HFF-Myc (cell line): ENCODE measurements at places on chromosomes 3 and 15.

DNA sequence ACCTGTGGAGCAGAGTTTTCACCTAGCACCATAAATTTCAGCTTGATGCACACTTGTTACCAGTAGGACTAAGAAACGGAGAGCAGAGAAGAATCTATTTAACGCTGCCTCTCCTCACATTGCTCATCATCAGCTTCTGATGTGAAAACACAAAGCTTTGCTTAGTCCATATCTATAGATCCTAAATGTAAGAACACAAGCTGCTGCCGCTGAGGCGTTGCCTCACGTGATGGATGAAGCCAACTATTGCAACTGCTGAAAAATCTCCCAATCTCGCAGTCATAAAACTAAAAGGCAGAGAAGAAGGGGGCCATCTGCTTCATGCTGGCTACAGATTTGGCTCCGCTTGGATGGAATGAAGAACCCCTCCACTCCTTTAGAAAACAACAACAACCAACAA, 42.7 kb downstream of the CADPS start:
- no peak for DNase-seq

DNA sequence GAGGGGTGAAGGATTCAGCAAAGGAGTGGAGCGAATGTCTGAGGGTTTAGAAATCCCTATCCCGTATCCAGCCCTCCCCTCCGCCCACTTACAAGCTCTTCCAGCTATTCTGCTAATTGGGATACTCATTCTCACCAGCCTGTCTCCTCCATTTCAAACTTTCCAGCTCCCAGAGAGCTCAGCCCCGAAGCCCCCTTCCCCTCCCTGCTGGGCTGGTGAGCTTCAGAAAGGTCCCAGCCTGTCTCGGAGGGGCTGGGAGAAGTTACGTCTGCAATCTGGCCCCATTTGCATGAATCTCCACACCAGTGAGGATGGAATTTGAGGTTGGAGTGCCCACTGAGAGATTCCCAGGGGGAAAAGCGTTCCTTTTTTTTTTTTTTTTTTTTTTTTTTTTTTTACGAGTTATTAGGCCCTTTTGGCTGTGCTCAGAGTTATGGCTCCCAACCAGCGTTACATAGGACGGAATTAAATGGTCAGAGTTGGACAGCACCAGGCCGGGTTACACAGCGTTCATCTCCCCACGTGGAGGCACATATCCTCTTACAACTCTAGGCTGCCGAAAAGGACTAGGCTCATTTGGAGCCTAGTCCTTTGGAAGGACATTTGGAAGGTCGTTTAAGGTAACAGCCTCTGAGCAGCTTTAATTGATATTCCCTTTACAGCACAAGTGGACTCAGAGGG, 34.6 kb downstream of the FGD5 start:
- no peak for DNase-seq

DNA sequence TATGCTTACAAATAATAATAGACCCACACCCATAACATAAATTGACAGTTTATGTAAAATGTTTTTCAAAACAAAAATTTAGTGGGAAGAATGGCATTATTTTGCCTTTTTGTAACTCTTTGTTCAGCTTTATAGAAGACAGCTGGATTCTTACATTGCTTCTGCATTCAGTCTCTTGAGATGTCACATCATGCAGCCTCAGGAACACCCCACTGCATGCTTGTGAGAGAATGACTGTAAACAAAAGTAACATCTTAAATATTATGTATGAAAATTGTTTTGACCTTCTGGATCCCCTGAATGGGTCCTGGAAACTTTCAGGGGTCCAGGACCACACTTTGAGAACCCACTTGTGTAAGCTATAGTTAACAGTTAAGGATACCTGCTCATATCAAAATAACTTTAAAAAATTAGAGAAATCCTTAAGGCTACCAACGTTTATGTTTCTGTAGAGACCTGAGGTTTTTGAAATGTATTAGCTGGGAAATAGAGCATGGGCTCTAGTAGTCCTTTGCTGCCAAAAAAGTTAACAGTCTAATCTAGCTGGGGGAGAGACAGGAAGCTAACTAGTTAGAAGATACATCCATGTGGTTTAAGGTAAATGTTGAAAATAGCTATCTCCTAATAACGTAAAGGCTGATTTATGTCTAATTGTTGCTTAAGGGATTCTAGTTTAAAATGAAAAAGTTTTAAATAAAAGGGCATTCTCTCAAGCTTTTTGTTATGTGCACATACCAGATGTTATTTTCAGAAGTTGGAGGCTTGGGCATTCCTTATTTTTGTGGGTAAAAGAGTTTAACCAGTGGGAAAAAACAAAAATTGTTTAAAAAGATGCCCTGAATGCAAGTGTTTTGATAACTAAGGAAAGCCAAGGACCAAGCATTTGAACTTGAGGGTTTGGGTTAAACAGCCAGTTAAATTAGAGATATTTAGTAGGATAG, 3.8 kb downstream of the USP3 start:
- DNase-seq, result no peak

DNA sequence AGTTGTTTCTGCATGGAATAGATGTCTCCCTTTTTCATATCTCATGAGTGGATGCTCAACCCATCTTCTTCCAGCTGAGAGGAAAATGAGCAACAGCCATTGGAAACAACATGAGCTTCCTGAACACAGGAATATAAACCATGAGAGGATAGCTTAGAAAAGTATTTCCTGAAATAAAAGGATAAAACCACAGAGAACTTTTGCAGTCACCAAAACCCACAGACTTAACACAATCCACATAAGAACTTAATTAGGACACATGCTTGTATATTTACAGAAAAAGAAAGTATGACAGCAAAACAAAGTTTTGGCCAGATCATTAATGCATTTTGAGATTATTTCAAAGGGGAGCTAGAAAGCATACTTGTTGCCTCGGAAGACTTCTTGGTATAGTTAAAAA, 180.5 kb upstream of the RASGRP1 start:
- no peak for DNase-seq

GRCh38 chr3:193033226-193033780, 115.6 kb upstream of the MB21D2 start:
- DNase-seq, result no peak

DNA sequence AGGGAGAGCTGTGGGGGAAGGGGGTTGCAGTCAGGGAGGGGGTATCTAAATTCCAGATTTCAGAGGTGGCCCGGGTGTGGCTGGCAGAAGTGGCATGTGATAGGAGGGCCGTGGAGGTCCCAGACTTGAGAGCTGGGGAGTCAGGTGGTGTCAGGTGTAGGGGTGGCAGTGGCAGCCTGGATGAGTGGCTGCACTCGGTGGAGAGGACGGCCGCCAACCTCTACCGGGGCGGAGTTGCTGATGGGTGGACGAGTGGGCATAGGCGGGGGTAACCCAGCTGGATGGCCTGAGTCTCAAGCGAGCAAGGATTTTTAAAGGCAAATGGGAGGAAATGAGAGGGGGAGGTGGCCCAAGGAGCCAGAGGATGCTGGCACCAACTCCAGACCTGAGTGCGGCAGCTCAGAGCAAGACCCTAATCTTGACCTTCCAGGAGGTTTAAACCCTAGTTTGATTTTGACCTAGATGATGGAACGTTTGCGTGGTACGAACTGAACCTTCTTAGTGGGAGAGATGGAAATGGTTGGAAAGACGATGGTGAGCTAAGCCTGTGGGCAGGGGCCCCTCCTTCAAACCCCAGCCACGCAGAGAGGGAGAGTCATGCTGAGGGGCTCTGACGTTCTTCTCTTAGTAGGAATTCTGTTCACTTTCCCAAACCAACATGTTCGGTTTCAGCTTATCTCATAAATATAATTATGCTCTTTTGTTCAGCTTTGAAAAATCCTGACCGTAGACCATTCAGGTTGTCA, 8.0 kb downstream of the TRAK1 start:
- no peak for DNase-seq

DNA sequence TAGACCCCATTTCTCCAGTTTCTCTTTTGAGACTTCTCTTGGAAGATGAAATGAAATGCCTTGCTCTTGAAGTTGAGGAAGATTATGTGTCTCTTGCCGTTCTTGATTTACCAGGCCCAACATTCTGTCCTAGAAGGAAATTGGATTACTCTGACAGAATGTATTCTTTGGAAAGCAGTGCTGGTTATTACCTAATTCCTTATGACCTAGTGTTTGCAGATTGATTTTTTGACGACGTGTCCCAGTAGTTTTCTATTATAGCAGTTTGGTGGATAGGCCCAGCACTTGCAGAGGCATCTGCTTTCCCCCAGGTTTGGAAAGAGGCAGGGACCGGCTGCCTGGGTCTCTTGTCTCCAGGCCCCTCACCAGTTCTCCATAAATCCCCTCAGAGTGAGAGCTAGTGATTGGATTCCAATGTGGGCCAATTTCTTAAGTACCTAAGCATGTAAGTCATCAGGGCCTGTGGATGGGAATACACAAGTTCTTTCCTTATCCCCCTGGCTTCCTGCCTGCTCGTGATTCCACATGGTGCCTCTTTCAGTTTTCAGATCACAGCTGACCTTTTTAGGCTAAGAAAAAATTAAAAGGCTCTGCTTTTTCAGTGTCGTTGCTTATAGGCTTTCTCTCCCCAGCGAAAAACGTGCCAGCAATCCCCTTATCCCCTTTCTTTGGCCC, 50.2 kb downstream of the EPHB3 start:
- DNase-seq, result no peak

GRCh38 chr3:81214631-81215030, 546.8 kb downstream of the GBE1 start:
- DNase-seq, result no peak

- no peak for DNase-seq
Observed at GRCh38 chr15:68364028-68364659, 67.8 kb downstream of the ITGA11 start.

DNA sequence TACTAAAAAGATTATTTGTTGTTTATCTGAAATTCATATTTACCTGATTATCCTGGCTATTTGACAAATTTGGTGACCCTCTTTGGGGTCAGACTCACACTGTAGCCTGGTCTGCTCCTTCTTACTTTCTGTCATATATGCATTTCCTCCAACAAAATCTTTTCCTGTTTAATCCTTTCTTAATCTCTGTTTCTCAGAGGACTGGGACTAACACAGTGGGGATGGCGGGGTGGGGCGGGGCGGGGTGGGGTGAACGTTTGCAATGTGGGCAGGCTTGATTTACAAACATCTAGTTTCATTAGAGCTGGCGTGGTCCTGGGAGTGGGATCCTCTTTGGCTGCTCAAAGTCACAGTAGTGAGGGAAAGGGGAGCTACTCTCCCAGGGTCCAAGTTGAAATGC, 35.3 kb upstream of the CDCP1 start:
- no peak for DNase-seq

DNA sequence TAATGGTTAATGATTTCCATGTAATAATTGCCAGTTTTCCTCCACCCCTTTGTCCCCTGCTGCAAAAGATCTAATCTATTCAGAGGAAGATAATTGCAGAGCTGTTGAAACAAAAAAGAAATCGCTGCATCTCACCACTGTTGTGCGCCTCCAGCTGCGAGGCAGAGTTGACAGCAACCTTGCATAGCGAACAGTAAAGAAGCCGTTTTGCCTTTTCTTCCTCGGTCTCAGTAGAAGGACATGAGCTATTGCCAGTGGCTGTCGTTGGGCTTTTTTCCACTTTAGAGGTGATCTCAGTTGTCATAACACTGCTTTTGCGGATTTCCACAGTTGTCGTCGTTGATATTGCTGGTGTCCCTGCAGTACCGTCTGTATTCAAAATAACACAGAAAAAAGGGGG, 314.2 kb downstream of the ZNF385D start:
- DNase-seq, result no peak

DNA sequence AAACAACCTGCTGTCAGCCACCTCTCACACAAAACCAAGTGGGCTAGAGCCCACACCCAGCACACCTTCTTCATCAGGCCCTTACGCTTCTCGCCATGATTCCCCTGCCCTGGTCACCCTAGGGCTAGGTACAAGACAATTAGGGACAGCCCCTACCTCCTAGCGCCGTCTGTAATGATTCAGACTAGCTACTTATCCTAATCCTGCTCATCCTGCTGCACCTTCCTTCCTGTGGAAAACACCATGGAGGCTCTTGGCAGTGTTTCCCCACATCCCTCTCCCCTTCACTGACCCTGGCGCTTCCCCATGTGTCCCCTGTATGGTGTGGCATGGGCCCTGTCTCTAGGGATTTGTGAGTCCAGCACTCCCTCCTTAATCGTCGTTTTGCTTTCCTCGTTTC, 39.6 kb upstream of the ICE2 start:
- no peak for DNase-seq

DNA sequence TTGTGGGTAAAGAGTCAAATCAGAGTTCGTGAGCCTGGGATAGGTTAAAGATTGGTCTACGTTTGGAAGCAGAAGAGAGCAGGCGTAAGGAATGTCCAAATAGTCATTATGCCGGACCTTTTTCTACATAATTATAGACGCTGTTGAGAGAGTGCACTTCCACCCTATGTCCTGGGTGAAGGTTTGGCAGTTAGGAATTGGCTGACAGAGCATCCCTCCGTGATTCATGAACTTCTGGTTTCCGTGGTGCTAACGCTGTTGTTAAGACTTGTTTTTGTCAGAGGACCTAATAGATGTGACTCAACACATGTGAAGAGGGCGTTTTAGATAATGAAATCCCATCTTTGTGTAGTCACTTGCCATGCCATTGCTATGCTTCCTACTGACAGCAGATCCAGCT, 1.1 kb downstream of the EAF1 start:
- DNase-seq, result no peak

- DNase-seq, result no peak
Observed at GRCh38 chr3:452221-452620, 255.7 kb downstream of the CHL1 start.

DNA sequence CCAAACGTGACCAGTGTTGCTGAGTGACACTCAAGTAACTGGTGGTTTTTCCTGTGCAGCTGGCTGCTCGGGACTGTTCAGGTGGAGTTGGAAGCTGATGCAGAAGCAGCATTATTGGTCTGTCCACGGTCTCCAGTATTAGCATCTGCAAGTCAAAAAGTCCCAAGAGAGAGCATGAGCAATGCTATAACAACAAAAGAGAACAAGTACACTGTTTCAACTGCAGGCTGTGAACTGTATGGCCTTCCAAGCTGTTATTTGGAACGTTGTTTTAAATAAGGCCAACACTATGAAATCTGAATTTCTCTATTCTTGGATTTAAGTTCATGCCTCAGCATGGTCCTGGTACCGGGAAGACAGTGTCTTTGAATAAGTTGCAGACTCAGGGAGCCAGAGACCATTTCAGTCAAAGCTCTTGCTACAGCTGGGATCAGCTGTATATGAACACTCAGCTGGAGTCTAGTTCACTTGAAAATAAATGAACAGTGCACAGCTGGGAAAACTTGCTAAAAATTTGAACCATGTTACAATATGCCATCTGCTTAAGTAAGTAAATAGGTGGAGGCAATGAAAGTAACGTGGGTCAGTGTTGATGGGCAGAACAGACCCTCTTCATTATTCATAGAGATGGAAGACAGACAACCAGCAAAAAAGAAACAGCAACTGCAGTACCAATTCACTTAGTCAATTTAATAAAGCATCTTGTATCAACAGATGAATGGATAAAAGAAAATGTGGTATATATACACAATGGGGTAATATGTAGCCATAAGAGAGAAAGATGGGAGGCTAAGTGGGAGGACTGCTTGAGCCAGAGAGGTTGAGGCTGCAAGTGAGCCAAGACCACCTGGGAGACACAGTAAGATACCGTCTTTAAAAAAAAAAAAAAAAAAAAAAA, 45.1 kb downstream of the NR1I2 start:
- DNase-seq, result no peak
